Activated CD4-positive, alpha-beta T cell treated with anti-CD3 and anti-CD28 coated beads, Interleukin-2, amount 50 U/mL, for 4 hours (primary cell): ENCODE measurements at places on chromosomes 5 and 9.

- DNase-seq: no peak
Measured at GRCh38 chr5:180553530-180553929, 37.8 kb downstream of the SCGB3A1 start.

GRCh38 chr5:73311291-73312110, 137.1 kb downstream of the FOXD1 start:
- DNase-seq: no peak

- peak; percentile 23 for DNase-seq
Measured at GRCh38 chr5:10863763-10864383, 102.8 kb upstream of the DAP start.

GRCh38 chr5:133863857-133864585, 104.4 kb downstream of the C5orf15 start:
- no peak for DNase-seq

DNA sequence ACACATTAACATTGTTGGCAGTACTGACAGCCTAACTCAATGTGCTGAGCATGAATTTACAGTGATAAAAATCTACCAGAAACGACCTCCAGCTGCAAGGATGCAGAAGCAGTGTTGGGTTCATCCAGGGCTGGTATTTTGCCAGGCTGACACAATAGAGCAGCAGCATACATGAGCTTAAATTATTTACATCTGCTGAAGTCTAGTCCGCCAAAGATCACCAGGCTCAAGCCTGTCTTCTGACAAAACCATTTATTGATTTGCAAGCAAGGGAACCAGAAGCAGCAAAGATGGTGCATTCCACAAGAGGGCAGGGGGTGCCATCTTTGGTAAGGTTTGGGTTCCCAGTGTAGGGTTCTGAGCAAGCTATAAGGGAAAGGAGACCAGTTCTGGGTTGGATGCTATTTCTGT, 8.7 kb upstream of the C5orf34 start:
- no peak for DNase-seq

GRCh38 chr5:115271295-115272050, 8.8 kb upstream of the PGGT1B start:
- DNase-seq: no peak

- DNase-seq: no peak
Measured at GRCh38 chr9:20084125-20084524, 295.3 kb upstream of the SLC24A2 start.

DNA sequence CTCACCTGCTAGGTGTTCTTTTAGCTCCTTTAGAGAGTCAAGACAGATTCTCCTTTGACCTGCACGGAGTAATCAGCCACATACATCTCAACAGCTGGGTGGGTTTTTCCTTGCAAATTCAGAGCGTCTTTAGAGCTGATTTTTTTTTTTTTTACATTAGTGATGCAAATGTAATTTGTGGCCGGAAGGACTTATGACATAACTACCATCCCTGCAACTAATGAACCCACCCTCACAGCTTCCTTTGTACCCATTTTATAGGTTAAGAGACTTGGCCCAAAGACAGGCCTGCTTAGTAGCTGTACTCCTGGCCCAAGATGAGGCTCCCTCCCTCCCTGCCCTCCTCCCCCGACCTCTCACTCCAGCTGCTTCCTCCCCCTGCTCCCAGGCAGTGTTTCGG, 69.9 kb upstream of the NIPAL4 start:
- DNase-seq: no peak

- no peak for DNase-seq
Measured at GRCh38 chr9:6229619-6230018, 14.0 kb downstream of the IL33 start.

DNA sequence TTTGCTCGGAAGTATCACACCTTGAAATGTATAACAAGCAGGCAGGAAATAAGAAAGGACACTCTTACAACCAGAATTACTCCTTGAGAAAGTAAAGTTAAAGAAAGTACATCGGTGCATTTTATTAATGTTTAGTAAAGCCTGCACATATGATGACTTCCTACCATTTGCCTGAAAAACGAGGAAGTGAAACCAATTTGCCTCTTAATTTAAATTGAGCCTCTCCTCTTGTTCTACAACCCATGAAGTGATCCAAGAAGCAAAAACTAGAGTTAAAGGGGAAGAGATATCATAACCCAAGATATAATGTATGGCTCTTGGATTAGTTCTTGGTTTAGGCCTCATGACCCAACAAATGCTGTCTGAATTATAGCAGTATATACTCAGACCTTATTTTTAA, 95.6 kb downstream of the GNAQ start:
- no peak for DNase-seq

DNA sequence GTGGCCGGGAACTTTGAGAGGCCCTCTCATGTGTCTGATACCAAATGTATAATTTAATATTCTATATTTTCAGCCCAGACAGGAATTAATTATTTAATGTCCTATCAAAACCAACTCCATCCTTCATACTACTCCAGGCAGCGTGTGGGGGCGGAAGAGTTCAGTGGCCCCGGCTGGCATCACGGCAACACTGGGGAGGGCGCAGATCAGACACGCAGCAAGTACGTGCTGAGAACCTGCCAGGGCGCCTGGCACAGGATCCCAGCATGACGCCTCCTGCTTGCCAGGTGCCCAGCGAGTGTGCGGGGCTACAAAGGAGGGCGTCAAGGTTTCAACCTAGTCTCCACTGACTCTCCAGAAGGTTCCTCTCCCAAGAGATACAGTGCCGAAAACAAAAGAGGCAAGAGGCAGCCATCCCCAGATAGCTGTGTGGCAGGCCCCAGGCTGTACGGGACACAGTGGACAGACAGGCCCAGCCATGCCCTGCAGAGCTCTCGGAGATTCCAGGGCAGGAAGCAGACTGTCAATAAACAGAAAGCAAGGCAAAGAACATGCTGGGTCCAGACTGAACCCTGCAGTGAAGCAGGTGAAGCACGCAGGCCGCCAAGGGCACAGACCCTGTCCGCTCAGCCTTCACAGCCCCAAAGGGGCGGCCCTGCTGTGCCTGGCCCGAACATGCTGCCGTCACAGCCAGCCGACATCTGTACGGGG, 110.3 kb downstream of the VAV2 start:
- DNase-seq: no peak

- no peak for DNase-seq
Measured at GRCh38 chr5:30768056-30768690, 425.3 kb upstream of the CDH6 start.

GRCh38 chr9:89606049-89606623, 1.3 kb downstream of the GADD45G start:
- DNase-seq: peak; percentile 6

GRCh38 chr5:118551031-118551430, 437.3 kb downstream of the DTWD2 start:
- no peak for DNase-seq

GRCh38 chr9:37034305-37034937, 353 bp upstream of the PAX5 start:
- DNase-seq: no peak

GRCh38 chr5:181037365-181037861, 2.7 kb upstream of the BTNL9 start:
- DNase-seq: no peak

- DNase-seq: no peak
Measured at GRCh38 chr5:94702729-94703128, 84.3 kb downstream of the SLF1 start.

DNA sequence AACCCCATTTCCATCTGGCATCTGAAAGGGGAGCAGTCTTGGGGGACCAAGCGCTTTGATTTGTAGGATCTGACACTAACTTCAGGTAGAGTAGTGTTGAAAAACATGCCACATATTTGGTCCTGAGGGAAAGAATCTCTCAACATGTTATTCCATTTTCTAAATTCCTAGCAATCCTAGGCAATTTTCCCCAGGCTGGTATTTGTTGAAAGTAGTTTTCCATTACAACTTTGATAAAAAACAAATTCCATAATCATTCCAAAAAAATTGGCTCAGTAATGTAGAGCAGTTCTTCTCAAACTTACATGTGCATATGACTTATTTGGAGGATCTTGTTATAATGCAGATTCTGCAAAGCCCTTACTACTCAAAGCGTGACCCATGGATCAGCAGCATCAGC, 477.9 kb downstream of the ACTL7B start:
- no peak for DNase-seq

DNA sequence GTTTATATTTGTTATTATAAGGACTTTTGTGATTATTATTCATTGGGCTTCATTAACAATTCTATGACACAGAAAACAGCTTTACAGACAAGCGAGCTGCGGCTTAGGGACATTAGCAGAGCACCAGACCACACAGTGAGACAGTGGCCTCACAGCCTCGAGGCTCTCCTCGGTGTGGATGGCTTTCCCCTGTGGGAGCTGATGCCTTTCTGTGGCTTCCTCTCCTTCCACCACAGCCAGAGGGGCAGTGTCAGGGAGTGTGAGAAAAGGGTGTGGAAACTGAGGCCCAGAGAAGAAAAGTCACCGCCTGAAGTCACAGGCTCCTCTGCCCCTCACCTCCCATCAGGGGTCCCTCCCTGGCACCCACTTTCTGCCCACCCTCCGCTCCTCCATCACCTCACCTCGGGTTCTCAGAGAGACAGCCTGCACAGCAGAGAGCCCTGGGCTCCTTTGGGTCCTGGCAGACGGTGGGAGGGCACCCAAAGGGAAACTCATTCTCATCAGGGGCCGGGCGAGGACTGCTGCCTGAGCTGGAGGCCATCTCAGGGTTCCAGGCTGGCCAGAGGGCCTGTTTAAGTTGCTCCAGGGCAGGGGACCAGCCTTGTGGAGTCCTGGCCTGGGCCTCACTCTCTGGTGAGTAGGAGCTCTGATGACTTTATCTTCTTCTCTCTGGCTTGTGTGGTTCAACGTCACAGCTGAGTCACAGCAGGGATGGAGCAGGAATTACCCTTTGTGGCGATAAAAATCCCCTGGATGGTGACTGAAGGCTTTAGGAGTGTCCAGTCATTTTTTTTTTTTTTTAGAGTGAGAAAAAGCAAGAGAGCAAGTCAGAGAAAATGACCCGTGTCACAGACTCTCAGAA, 830 bp downstream of the TRAF1 start:
- peak; percentile 83 for DNase-seq

DNA sequence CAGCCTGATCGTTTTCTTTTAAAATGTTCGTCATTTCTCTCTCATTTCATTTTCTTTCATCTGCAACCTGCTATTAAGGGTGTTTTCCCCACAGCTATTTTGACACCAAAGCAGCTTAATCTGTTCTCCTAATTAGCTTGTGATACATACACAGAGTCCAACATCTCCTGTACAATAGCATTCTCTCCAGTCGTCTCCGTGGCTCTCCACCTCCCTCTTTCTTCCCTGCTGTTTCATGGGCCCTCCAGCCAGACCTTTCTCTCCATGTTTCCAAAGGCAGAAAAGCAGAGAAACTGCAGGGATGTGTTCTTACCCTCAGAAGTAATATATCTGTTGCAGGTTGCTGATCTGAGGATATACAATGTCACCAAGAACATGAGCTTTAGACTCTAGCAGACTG, 88.8 kb upstream of the SPOCK1 start:
- DNase-seq: no peak

DNA sequence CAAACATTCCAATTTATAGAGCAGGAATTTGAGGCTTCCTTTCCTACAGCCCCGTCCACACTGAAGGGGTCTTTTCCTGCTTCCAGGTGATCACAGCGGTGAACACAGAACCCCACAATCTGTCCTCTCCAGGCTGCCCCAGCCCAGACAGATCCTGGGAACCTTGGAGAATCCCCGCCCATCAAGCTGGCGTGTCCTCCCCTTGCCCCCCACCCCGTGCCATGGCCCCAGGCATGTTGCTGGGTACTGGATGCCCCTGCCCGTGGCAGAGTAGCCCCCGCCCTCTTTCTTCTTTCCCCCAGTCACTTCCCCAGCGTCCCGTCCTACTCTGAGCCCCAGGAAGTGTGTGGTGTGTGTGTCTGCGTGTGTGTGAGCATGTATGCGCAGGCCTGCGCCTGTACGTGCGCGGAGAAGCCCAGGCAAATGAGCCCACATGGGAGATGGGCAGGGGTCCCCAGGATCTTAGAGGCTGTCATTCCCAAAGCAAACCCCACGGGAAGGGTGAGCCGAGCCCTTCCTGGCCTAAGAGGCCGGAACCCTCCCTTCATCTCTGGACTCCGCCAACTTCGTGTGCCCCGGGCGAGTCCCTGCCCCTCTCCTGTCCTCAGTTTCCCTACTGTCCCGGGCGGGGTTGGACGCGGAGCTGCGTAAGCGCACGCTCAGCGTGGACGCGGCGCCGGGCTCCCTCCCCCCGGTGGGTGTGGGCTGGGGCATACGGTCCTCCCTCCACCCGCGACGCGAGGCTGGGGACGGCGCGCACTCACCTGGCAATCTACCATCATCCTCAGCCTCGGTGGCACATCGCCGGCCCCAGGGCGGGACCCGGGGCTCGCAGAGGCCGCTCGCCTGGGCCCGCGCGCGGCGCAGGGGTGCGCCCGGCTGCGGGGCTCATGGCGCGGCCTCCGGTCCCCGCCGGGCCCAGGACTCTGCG, 15.2 kb downstream of the GBGT1 start:
- peak; percentile 49 for DNase-seq

GRCh38 chr9:61665829-61666228, 476.0 kb downstream of the SPATA31A7 start:
- no peak for DNase-seq

DNA sequence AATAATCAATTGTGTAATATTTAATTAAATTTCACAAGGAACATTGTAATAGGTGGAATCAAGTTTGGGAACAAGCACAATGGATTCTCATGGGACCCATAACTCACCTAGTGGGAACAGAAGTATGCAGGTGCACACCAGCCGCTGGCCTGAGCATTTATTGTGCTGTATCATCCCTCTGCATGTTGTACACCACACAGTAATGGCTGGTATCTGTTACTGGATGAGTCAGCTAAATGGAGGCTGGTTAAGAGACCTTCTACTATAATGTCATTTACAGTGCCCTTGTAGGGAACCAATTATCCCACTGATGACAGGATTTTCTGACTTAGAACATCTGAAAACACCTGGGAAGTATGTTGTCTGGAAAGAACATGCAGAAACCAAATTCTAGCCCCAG, 3.2 kb upstream of the MAP3K1 start:
- DNase-seq: no peak
